Activated T-cell treated with anti-CD3 and anti-CD28 coated beads, Interleukin-2, amount 50 U/mL, for 4 hours (primary cell): ENCODE measurements at places on chromosomes 1 and 21. TPM values are rescaled to one million over a fixed set of nuclear protein-coding genes. Genes with fewer than 3 reads are reported as not detected.

CD5L gene
- not detected for total RNA-seq

GRCh38 chr1:15476927-15477326 lies 1.0 kb downstream of the CELA2B start:
- no peak for DNase-seq

PBXIP1 gene
- 7.7 TPM for total RNA-seq

STYXL2 gene
- not detected for total RNA-seq

- peak; percentile 24 for DNase-seq
These were observed 18.9 kb downstream of the PGBD2 start for GRCh38 chr1:248924696-248925532.

CLIC6 gene
- 0.11 TPM for total RNA-seq

DNA sequence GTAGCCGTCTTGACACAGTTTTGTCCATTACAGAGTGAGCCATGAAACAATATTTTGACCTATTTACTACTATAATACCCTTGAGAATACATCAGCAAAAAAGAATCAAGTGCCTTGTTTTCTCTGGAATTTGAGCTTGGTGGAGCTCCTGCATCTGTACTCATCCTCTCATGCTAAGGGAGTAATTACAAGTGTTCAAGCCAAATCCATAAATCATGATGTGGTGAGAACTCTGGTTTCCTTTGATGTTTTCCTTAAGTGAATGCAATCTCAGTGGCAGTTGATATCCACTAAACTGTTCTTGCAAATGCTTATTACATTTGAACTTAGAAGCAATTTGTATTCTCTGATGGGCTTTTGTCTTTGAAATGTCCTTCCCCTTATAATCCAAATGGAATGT lies 824.6 kb upstream of the TMPRSS15 start:
- DNase-seq: no peak

- DNase-seq: no peak
These were observed 299.2 kb downstream of the SRGAP2C start for GRCh38 chr1:121483961-121484424.

DNA sequence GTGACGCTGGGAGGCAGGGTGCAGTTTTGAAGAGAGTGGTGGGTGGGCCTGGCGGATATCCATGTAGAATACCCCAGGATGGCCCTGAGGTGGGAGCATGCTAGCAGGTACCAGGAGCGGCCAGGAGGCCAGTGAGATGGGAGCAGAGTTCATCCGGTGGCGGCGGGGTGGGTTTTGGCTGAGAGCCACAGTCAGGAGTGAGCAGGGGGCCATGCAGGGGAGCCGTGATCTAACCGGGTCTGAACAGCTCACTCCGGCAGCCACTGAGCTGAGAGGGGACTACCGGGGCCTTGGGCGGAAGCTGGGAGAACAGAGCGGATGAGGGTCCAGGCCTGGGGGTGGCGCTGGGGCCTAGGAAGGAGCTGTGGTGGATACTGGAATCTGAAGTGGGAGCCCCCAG lies 47.6 kb upstream of the LRP8 start:
- DNase-seq: no peak

SLC30A10 gene
- not detected for total RNA-seq

- no peak for DNase-seq
These were observed 48.6 kb upstream of the PCBP3 start for GRCh38 chr21:45594721-45595489.

DNA sequence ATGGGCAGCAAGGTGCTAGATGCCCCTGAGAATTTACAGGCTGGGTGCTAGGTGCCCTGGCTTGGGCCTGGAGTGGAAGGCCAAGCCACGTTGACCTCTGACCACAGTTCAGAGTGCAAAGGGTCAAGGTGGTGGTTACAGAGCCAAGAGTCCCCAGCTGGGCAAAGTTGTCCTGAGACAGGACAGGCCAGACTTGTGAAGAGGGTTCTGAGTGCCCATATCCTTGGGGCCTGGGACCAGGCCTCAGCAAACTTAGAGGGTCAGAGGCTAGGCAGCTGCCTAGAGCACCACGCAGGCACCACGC lies 18.9 kb upstream of the SELENON start:
- DNase-seq: no peak
